ENCODE measurements at places on chromosomes 3 and 15. TPM values are rescaled to one million over a fixed set of nuclear protein-coding genes. Genes with fewer than 3 reads are reported as not detected.

DNA sequence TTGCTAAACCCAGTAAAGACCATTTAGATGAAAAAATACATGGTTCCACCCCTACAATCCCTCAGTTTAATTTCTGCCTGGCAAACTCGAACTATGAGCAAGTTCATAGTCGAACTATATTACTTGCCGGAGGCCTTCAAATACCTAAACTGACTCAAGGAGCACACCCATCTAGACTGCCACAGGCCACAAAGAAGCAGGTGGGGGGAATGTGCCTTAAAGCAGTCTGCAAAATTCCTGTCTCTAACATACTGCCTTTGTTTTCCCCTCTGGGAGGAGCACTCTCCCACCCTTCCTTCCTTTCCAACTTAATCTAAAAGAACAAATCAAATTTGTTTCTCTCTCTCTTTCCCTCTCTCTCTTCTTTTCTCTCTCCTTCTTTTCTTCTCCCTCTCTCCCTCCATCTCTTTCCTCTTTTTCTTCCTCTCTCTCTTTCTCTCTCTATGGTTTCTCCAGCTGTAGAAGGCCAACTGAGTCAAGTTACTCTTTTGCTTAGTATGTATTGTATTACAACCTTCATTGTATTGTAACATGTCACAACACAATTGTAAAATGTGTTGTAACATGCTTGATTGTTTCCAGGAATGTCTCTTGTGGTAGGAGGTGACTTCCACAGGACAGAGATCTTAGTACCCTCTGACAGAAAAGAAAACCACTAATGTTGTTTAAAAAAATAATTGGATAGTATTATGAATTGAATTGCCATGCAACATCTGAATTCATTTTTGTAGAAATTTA, 496.3 kb downstream of the ROBO2 start:
- H3K27ac ChIP-seq: no peak overlapping the region
- no peak for DNase-seq
- no peaks in the 10 kb centered on the region for H3K36me3 ChIP-seq
- H3K4me1 ChIP-seq: no peaks in the 10 kb centered on the region
- no peaks in the 10 kb centered on the region for H3K27me3 ChIP-seq

DNA sequence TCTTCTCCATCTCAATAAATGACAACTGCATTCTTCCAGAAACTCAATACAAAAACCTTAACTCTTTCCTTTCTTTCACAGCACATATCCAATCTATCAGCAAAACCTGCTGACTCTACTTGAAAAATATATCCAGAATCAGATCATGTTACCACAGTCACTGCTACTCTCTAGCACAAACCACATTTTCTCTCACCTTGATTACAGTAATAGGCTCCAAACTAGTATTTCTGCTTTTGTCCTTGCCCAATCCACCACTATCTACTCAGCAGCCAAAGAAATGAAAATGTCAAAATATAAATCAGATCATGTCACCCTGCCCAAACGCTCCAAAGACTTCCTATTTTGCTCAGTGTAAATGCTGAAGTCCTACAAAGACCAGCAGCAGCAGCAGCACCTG, 15.2 kb downstream of the TMCC1 start:
- H3K27me3 ChIP-seq: no peaks in the 10 kb centered on the region
- no peak overlapping the region for H3K27ac ChIP-seq
- H3K36me3 ChIP-seq: peaks cover 28% of the 10 kb centered on the region
- no peak for DNase-seq
- H3K4me1 ChIP-seq: peaks cover 7% of the 10 kb centered on the region

GRCh38 chr3:10290481-10291176, 2.1 kb downstream of the GHRL start:
- H3K36me3 ChIP-seq: peaks cover 4% of the 10 kb centered on the region
- H3K4me1 ChIP-seq: peaks cover 38% of the 10 kb centered on the region
- no peak overlapping the region for H3K4me3 ChIP-seq
- H3K27me3 ChIP-seq: peaks cover 3% of the 10 kb centered on the region

DNA sequence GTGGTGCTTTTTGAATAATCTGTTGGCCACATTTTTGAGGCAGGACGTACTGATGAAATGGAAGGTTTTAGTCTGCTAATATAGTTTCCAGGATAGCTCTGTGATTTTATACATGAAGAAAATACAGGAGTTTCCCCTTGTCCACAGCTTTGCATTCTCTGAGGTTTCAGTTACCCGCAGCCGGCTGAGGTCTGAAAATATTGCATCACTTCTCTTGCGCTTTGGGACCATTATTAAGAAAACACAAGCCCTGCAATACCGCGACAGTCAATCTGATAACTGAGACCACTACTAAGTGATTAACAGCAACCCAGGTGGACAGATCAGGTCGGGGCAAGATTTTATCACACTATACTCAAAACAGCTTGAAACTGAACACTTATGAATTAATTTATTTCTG, 33.0 kb downstream of the BLM start:
- DNase-seq: no peak
- H3K27ac ChIP-seq: no peak overlapping the region
- peaks cover 11% of the 10 kb centered on the region for H3K4me1 ChIP-seq
- H3K36me3 ChIP-seq: peaks cover 15% of the 10 kb centered on the region
- H3K27me3 ChIP-seq: no peaks in the 10 kb centered on the region

- H3K4me1 ChIP-seq: no peaks in the 10 kb centered on the region
- no peak overlapping the region for H3K4me3 ChIP-seq
- no peak for DNase-seq
- H3K27me3 ChIP-seq: no peaks in the 10 kb centered on the region
- no peak overlapping the region for H3K27ac ChIP-seq
Measured at GRCh38 chr3:164748626-164749025, 329.7 kb downstream of the SI start.

- H3K36me3 ChIP-seq: no peaks in the 10 kb centered on the region
- H3K27me3 ChIP-seq: peaks cover 8% of the 10 kb centered on the region
- no peak overlapping the region for H3K27ac ChIP-seq
- no peaks in the 10 kb centered on the region for H3K4me1 ChIP-seq
- DNase-seq: no peak
- no peak overlapping the region for H3K4me3 ChIP-seq
Measured at GRCh38 chr3:73192036-73192738, 130.7 kb downstream of the EBLN2 start.

- H3K27ac ChIP-seq: no peak overlapping the region
- H3K4me3 ChIP-seq: no peak overlapping the region
- no peaks in the 10 kb centered on the region for H3K4me1 ChIP-seq
- peaks cover 3% of the 10 kb centered on the region for H3K27me3 ChIP-seq
- DNase-seq: no peak
Measured at GRCh38 chr3:57989646-57990045, 18.6 kb upstream of the FLNB start.

DNA sequence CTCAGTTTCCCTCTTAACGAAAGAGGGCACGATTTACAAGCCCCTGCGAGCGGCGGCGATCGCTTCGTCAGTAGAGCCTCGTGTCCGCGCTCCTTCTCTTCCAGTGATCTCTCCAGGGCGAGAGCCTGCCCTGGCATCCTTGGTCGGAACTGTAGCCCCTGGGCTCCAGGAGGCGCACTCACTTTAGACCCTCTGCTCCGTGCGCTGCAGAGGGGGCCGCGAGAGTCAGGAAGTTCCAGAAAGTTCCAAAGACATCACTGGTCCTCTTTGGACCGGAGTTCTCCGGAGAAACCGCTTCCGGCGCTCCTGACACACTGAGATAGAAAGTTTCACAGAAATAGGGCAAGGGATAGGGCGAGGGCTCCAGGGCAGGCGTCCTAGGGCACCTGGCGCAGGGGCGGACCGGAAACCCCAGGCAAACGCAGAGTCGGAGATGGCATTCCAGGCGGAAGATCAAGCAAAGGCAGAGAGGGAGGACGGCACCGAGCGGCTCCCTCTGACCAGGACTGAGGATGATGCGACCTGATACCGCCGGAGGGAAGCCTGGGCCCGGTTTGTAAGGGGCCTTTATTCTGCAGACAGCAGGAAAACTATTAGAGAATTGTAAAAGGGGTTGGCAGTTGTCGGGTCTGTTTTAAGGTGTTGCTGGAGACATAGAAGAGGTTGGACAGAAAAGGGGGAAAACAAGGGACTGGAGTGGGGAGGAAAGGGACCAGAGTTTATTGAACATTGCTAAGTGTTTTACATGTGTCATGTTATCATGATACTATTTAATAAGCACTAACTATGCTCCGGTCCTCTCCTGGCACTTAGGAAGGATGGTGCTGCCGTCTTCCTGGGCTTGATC, 1.3 kb upstream of the CPEB1 start:
- DNase-seq: no peak
- no peaks in the 10 kb centered on the region for H3K36me3 ChIP-seq
- peaks cover 35% of the 10 kb centered on the region for H3K27me3 ChIP-seq
- H3K27ac ChIP-seq: no peak overlapping the region
- H3K4me3 ChIP-seq: peak overlapping the region; percentile 63

MAN2C1 gene
- 30.1 TPM for polyA plus RNA-seq

CHRNA3 gene
- not detected for polyA plus RNA-seq

KIAA1143 gene
- 10.5 TPM for polyA plus RNA-seq

CPN2 gene
- polyA plus RNA-seq: not detected

SLC6A6 gene
- 8.0 TPM for polyA plus RNA-seq

LRRIQ4 gene
- not detected for polyA plus RNA-seq

MYH15 gene
- polyA plus RNA-seq: not detected

CLEC3B gene
- polyA plus RNA-seq: 1.7 TPM

MELTF gene
- polyA plus RNA-seq: 1.1 TPM

COLQ gene
- polyA plus RNA-seq: 27.8 TPM

Data from immature natural killer cell (primary cell).